DMS79 treated with DMSO at 0.1 percent for 48 hours (cell line): ENCODE measurements at places on chromosomes 16 and 17.

GRCh38 chr16:65689726-65690125 is 567.9 kb upstream of the CDH11 start:
- no peak for DNase-seq

- no peak for DNase-seq
Measured at GRCh38 chr16:9102379-9102778, 10.9 kb downstream of the HAPSTR1 start.

GRCh38 chr17:34579017-34579946 is at the start of gene TMEM132E:
TMEM132E (plus strand) TSS chr17:34579582; CDS start chr17:34581077, 1,495 bp downstream.
- peak; percentile 88 for DNase-seq

- no peak for DNase-seq
Measured at GRCh38 chr16:19704321-19705145, 13.5 kb downstream of the KNOP1 start.

GRCh38 chr17:74206332-74206818 is 2.9 kb downstream of the RPL38 start:
- DNase-seq: no peak

DNA sequence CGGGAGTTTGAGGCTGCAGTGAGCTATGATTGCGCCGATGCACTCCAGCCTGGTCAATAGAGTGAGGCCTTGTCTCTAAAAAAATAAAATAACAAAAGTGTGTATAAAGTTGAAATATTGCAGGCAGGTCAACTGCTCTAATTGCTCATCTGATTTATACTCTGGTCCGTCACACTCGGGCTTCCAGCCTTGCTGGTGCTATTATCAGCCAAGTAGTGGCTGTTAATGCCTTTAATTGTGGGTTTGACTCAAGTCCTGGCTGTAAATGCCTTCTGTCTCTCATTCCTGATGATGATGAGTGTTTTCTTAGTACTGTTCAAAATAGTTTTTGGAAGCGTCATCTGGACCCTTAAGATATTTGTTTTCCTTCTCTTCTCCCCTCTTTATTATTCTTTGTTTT is 18.4 kb downstream of the SYT17 start:
- no peak for DNase-seq

DNA sequence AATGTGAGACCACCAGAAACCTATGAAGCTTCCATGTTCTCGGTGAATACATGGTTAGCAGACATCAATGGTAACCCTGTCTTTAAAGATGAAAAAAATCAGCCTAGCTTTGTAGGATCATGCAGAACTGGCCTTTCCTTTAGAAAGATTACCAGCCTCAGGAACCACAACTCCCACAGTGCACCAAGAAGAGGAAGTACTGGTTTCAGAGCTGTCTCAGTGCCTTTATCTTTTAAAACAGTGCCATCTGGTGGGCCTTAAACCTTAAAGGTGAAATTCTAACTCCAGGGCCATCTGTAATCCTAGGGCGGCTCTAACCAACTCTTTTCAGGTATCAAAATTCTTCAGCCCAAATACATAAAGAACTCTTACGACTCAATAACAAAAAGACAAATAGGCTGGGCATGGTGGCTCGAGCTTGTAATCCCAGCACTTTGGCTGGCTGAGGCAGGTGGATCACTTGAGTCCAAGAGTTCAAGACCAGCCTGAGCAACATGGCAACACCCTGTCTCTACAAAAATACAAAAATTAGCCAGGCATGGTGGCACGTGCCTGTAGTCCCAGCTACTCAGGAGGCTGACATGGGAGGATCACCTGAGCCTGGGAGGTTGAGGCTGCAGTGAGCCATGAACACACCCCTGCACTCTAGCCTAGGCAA is 5.4 kb downstream of the ATPAF2 start:
- peak; percentile 31 for DNase-seq

DNA sequence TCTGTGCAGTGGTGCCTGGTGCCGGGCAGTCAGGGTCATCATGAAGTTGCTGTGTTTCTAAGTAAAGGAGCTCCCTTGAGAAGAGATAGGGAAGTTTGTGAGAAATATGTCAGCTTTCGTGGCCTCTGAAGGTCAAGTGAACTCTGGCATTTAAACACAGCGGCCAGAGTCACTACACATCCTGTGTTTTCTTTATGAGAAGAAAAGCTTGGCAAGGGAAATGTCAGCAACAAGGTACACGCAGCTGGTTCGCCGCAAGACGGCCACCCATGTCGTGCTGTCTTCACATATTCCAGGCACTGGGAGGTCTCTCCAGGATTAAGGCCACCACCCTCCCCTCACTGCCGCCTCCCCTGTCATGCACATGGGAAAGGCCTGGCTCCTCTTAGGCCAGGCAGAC is 33.2 kb upstream of the PEMT start:
- DNase-seq: no peak
